ENCODE measurements at places on chromosomes 13 and 19. TPM values are rescaled to one million over a fixed set of nuclear protein-coding genes. Genes with fewer than 3 reads are reported as not detected.

- DNase-seq: no peak
Measured at GRCh38 chr19:10929402-10929794, 787 bp downstream of the TIMM29 start.

GRCh38 chr19:2807379-2808128 lies 12.1 kb upstream of the ZNF554 start:
- DNase-seq: no peak

GRCh38 chr19:30684613-30685012 lies 312.4 kb downstream of the ZNF536 start:
- no peak for DNase-seq

DNA sequence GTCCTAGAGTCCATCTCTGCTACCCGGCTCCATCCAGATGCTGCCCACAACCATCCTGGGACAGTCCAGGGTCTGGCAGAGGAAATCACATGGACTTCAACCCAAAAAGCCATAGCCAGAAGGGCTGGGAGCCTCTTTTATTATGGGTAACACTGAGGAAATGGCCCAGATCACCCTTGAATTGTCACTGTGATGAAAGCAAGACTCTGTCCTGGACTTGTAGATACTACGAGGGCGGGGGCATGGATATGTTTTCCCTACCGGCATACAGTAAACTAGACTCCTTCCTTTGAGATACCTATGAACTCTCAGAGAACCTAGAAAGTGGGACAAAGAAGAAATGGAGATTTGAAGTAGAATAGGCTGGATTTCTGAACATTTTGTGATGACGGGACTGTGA lies 110.3 kb downstream of the LACC1 start:
- DNase-seq: no peak

CCL25 gene
- not detected for total RNA-seq

SMG9 gene
- total RNA-seq: 10.4 TPM
